Activated CD4-positive, alpha-beta T cell treated with anti-CD3 and anti-CD28 coated beads for 24 hours (primary cell): ENCODE measurements at places on chromosomes 1 and 21.
A peak's percentile ranks its signal among the peaks of the same experiment; 100 is the strongest.

- no peak for DNase-seq
Measured at GRCh38 chr1:238465449-238465848, 574.7 kb upstream of the ZP4 start.

DNA sequence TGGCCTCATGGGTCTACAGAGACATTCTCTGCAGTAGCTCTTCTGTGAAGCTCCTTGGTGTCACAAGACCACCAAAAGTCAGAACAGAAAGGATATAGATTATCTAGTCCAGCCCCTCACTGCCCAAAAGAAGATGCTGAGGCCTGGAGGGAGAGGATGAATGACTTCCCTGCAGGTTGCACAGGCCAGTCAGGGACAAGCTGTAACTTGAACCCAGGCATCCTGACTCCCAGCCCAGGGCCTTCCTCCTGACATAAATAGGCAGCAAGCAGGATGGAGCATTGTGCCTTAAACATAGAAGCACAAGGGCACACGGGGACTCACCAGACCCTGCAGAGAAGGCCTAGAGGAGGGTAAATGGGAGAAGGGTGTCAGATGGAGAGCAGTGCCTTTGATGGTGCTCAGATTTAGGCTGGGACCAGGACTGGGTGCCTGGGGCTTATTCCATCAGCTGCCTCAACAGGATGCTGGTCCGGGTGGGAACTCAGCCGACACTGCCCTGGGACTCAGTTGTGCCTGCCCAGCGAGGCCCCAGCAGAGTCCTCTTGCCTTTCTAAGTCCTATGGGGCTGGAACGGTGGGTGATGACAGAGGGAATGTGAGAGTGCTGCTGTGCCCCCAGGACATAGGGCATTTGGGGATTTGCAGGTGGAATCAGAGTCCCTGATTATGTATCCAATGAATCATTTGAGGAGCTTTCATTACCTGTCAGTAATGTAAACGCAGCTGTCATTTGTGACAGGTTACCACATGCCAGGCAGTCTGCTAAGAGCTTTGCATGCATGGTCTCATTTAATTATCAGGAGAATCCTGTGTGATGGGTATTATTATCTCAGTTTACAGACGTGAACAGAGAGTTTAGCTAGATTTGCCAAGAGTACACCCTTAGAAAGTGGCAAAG is 13.2 kb downstream of the S100A7A start:
- DNase-seq = no peak

- DNase-seq = no peak
Measured at GRCh38 chr1:204278251-204278650, 64.5 kb upstream of the GOLT1A start.

DNA sequence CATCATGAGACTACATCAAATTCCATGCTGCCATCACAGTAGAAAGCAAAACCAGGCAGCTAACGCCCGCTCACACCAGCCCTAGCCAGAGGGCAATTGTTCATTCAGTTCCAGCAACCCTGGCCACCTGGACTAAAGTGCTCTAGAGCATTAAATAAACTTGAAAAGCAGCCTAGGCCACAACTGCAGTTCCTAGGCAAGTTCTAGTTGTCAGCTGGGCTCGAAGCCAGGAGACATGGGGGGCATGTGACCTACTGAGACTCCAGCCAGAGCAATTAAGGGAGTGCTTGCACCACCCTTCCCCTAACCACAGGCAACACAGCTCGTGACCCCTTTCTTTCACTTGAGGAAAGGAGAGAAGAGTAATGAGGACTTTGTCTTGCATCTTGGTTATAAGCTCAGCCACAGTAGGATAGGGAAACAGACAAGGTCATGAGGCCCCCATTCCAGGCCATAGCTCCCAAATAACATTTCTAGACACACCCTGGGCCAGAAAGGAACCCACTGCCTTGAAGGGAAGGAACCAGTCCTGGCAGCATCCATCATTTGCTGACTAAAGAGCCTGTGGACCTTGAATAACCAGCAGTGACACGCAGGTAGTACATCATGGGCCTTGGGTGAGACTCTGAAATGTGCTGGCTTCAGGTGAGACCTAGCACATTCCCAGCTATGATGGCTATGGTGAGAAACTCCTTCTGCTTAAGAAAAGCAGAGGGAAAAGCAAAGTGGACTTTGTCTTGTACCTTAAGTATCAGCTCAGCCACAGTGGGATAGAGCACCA is 77.0 kb downstream of the ZZZ3 start:
- no peak for DNase-seq

- DNase-seq = no peak
Measured at GRCh38 chr1:201749059-201749690, 79.8 kb upstream of the IPO9 start.

DNA sequence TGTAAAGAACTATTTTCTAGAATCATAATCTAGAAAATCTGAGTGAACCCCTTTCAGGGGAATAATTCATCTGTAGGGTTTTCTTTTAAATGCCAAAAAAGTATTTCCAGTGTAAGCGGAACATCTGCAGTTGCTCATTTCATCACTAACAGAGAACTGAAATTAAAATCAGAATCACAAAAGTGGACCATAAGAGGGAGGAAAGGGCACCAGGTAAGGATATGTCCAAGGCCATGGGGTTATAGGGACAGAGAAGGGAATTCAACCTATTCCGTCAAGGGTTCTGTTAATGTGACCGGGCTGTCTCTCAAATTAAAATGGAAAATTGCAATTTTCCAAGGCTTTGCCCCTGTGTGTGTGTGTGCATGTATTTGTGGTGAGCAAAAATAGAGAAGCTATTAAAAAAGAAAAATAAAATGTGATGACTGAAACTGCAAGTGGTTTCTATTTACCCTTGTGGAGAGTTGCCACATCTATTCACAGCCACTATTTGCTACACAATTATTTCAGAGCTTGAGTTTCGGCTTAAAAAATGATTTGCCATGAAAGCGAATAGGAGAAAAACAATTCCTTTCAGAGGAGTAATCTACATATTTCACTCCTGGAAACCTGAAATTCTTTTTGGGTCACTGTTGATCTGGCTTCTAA is 53.1 kb downstream of the APP start:
- DNase-seq = no peak

DNA sequence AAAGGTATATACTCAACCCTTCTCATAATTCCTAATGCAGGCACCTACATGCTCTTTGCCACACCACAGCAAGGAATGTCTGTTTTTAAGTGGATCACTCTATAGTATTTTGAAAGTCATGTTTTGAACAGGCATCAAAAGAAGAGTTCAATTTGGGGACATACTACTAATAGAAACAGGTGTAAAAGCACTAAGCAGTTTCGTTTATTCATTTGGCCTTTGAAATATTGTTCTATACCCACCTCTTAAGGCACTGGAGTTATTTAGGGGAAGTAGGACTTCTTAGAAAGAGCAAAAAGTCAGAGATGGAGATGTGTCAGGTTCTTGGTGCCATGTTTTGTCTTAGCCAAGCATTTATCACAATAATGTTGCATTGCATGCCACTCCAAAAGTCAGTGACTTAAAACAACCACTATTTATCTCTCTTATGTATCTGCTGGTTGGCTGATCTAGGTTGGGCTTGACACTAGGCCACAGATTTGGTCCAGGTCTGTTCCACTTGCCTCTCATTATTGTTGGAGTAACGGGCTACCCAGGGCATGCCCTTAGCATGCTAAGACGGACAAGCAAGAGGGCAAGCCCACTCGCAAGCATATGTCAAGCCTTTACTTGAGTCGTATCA is 107.5 kb downstream of the RGL1 start:
- DNase-seq = no peak

DNA sequence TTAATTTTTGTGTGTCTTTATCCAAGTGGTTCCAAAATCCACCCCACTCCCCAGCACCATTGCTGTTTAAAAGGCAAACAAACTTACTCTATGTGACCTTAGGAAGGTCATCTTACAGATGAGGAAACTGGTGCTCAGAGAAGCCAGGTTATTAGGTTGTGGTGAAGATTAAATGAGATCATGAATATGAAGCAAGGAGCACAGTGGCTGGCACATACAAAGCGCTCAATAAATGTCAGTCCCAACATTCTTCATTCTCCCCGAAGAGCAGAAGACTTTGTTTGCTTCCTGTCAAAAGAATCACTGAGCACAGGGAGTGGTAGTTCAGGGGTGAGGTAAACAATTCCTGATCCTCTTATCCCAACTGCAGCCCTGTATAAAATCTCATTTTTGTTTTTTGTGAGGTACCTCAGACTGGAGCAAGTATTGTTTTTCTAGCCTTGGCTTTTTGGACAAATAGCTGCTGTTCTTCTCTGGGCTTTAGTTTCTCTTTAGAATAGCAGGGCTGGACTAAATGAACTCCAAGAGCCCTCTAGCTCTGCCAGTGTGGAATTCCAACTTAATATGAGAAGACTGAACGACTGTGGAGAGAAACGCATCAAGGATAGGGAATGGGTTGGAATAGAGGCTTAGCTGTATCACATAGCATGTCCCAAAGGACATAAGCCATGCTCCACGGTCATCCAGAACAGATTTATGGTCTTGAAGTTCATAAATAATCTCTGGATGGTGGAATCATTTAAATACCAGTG is 455.3 kb upstream of the USP24 start:
- DNase-seq = no peak

DNA sequence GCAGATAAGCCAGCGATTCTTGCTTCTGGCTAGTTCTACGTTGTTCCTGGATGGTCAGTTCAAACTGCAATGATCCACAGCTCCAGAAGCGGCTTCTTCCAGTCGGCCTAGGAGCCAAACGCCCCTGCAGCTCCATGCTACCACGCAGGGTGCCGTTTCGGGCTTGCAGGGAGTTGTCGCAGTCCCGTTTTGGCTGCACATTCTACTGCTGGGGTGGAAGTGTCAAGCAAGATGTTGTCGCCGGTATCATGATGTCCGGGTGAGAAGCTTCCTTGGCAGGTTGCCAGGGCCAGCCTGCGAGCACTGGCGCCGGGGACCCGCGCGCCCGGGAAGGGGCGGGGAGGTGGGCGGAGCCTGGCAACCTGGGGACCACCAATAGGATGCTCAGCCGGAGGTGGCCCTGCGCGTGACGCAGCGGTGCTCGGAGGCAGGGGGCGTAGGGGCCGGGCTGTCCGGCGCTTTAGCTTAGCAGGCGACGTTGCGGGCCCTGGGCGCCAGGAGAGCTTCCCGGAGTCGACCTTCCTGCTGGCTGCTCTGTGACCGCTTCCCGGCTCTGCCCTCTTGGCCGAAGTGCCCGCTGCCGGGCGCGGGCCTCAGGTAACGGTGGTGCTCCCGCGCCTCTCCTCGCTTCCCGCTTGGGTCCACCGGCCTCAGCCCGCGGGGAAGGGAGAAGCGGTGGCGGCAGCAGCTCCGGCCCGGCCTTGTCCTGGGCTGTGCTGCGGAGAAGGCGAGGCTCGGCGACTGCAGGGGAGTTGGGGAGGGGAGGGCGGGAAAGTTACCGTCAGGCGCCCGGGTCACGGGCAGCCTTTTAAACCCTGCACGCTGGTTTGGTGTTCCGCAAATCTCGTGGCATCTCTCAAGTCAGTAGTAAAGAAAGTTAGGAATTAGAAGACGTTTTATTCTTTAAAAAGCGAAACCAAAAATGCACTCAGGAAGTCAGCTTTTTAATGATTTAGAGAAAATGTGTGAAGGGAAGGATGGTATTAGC is at the start of gene SOAT1:
TSS of gene SOAT1 (plus strand) at position 458 of the 988 bp plus-strand sequence. CDS start 8,888 bp downstream, outside the sequence.
- peak; percentile 95 for DNase-seq
